ENCODE measurements at places on chromosomes 4 and X.

GRCh38 chrX:154720067-154720466, 30.8 kb downstream of the GAB3 start:
- no peak for DNase-seq

DNA sequence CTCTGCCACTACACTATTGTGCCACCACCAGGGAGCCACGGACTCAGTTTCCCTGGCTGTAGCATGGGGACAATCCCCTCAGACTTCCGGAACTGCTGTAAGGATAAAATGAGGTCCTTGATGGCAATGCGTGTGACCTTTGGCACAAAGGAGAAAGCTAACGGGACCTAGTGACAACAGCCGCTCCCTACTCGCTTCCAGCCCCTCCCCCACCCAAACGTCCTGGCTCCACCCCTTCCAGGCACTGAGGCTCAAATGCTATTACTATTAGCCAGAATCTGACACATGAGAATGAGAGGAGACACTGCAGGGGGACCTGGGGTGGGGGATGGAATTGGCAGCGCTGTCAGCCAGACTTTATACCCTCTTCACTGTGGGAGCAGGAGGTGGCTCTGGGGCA, 5.4 kb upstream of the DUSP9 start:
- no peak for DNase-seq

- no peak for DNase-seq
These were observed 394.1 kb downstream of the PRDM5 start for GRCh38 chr4:120528428-120528827.

- DNase-seq = no peak
These were observed 76.6 kb downstream of the SLC2A9 start for GRCh38 chr4:9944431-9945425.

DNA sequence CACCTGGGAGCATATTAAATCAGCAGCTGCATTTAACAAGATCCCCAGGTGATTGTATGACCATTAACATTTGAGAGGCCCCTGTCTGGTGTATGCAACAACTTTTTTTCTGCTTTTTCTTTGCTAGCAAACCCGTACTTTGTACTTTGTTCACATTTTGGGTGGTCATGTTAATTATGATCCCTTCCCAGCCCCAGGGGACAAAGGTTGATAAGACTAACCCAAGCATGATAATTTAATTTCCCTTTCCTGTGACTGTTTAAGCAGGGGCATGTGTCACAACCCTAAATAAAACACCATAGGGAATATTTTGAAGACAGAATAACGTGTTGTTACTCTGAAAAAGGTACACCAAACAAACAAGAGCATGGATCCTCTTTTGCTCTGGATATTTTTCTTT, 332.0 kb downstream of the PCDH18 start:
- DNase-seq = no peak
